ENCODE measurements at places on chromosomes 7 and 10.
A peak's percentile ranks its signal among the peaks of the same experiment; 100 is the strongest.

- DNase-seq = no peak
These were observed 11.6 kb downstream of the NKX2-3 start for GRCh38 chr10:99544322-99544721.

- DNase-seq = peak; percentile 69
These were observed 74.2 kb downstream of the MALSU1 start for GRCh38 chr7:23373151-23374004.

GRCh38 chr10:77901743-77902142, 24.8 kb downstream of the DLG5 start:
- no peak for DNase-seq

- DNase-seq = no peak
These were observed 10.4 kb downstream of the HTR7 start for GRCh38 chr10:90847436-90847835.

- no peak for DNase-seq
These were observed 141.5 kb upstream of the CAV2 start for GRCh38 chr7:116357781-116358670.

DNA sequence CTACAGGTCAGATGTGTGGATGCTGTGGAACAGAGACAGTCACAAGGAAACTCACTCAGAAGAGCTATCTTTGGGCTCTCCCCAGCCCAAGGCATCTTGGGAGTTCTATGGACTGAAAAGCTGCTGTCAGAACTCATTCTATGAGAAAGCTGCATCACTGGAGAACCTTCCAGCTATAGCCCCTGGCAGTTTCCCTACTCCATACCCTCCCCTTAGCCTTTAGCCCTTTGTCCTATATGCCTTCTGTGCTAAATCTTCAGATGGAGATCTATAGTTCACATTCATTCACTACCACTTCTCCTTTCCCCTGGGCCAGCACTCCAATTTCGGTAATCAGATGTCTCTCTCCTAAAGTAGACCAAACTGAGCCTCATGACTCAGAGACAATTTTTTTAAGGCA, 6.9 kb downstream of the WNT8B start:
- no peak for DNase-seq

- DNase-seq = no peak
These were observed 113.1 kb downstream of the PTPRN2 start for GRCh38 chr7:158474488-158474887.

- DNase-seq = no peak
These were observed 29.1 kb downstream of the PAPOLB start for GRCh38 chr7:4832711-4833110.
